CD4-positive, alpha-beta T cell treated with Interferon alpha-2 for 1 hour (primary cell): ENCODE measurements at places on chromosomes 2 and 18.

DNA sequence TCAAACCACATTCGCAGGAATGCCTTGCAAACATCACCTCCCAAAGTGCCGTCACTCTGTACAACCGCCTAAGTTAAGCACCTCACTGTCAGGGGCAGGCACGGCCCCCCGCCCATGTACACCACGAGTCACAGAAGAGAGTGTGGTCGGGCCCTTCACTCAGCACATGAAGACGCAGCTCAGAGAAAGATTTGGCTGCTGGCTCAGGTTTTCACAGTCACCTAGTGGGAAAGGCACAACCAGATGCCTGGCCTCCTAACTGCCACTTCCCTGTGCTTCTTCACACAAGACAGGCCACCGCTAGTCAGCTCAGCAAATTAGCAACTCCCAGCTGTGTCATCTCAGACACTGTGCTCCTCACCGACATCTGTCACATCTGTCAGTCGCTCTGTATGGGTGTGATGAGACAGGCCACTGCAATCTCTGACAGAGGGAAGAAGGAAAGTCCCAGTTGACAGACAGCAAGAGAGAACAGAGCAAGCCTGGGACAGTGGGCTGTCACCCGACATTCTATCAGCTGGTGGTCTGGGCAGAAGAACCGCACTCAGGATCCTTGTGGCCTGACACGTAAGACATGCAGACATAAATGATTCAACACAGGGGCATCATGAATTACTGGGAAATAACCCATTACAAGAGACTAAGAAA lies 60.8 kb downstream of the CRACDL start:
- DNase-seq: peak; percentile 4

DNA sequence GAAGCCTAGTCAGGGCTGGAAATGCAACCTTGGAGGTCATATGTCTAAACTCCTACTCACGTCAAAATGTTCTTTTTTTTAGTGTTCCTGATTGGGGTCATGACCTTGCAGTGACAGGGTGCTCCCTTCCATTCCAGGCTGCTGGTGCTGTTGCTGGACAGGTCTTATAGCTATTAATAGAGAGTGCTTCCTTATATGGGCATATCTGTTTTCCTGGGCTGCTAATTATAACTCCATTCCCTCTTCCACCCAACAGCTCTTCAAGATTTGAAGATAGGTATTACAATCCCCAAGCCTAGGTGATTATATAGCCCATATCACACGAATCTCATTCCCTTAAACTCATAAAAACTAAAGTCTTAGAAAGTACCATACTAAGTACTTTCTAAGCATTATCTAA lies 12.6 kb downstream of the HOXD3 start:
- DNase-seq: no peak

DNA sequence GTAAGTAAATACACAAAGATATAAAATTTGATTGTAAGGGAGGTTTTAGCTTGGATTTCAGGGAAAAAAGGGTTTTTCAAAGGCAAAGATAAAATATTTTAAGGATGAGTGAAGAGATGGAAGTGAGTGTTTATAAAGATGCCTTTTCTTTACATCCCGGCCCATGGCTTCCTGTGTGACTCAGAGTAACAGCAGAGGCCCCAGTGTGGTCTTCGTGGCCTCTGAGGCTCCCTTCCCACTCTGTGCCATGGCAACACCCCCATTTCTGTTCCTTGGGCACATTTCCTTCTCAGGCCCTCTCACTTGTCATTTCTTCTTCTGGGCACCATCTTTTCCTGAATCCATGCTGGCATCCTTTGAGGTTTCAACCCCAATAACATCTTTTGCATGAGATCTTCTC lies 92.6 kb upstream of the TMEM18 start:
- no peak for DNase-seq

GRCh38 chr18:68779169-68779568 lies 18.7 kb upstream of the CCDC102B start:
- DNase-seq: no peak

GRCh38 chr2:43274055-43274454 lies 47.6 kb upstream of the ZFP36L2 start:
- no peak for DNase-seq

DNA sequence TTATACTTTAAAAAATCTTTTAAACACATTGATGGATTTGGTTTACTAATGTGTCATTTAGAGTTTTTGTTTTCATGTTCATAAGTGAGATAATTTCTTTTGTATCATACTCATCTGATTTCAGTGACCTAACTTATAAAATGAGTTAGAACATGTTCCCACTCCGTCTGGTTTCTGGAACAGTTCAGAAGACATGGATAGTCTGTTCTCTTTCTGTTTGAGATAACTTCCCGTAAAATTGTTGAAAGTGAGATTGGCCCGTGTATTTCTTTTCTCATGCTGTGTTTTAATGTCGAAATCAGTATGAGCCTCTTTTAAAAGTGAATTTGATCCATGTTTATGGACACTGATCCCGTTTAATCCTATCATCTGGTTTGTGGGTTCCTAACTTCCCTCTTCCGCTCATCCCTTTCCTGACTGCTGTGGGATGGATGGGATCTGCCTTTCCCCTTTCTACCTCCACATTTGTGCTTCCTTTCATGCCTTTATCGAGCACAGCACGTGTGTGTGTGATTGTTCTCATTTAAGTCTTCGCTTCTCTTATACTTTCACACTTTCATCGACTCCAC lies 78.9 kb downstream of the COPS8 start:
- DNase-seq: no peak

GRCh38 chr2:36058953-36059352 lies 296.6 kb upstream of the CRIM1 start:
- no peak for DNase-seq

- no peak for DNase-seq
Measured at GRCh38 chr2:230868947-230869913, 4.5 kb downstream of the ITM2C start.

GRCh38 chr18:7846335-7846734 lies 279.2 kb downstream of the PTPRM start:
- no peak for DNase-seq

- no peak for DNase-seq
Measured at GRCh38 chr2:113050921-113051895, 1.5 kb downstream of the IL36B start.

DNA sequence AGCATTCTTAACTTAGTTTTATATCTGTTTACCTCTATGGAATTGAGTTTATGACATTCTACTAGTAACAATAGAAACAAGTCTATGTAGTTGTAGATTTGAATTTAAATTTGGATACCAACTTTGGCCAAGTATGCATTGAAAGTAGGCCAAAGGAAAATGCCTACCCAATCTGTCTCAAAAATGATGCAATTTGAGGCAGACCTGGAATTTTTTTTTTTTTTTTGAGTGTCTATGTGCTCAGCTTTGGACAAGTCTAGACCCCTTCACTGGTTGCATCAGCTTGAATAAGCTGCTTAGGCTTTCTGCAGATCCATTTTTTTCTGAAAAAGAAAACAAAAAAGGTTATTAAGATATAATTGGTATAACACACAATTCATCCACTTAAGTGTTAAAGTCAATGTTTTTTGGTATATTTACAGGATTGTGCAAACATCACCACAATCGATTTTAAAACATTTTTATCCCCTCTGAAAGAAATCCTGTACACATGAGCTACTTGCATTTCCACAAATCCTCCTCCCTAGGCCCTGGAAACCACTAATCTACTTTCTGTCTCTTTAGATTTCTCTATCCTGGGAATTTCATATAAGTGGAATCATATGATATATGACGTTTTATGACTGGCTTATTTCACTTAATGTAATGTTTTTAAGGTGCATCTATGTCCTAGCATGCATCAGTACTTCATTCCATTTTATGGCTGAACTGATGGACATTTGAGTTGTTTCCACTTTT lies 185.1 kb upstream of the CCDC68 start:
- no peak for DNase-seq
